Left colon (tissue), 2 donors: ENCODE measurements at places on chromosomes 11 and 22. TPM values are rescaled to one million over a fixed set of nuclear protein-coding genes. Genes with fewer than 3 reads are reported as not detected.

The UPK3A gene
- 0.34 TPM for total RNA-seq

The SYT7 gene
- 18.6 TPM for total RNA-seq

The PRR5L gene
- total RNA-seq, result 264 TPM

The ALDH3B1 gene
- 20.2 TPM for total RNA-seq

The MFRP gene
- total RNA-seq, result not detected

The SPON1 gene
- 86.7 TPM for total RNA-seq

The BIK gene
- total RNA-seq, result 22.6 TPM

The MYBPC3 gene
- not detected for total RNA-seq

The CWC15 gene
- total RNA-seq, result 44.3 TPM

The GPR83 gene
- total RNA-seq, result 0.08 TPM

The SLC22A9 gene
- total RNA-seq, result not detected

The CRYAB gene
- total RNA-seq, result 11.5 TPM

The TMEM86A gene
- 3.3 TPM for total RNA-seq
